ENCODE measurements at places on chromosomes 4 and X. TPM values are rescaled to one million over a fixed set of nuclear protein-coding genes. Genes with fewer than 3 reads are reported as not detected.

DNA sequence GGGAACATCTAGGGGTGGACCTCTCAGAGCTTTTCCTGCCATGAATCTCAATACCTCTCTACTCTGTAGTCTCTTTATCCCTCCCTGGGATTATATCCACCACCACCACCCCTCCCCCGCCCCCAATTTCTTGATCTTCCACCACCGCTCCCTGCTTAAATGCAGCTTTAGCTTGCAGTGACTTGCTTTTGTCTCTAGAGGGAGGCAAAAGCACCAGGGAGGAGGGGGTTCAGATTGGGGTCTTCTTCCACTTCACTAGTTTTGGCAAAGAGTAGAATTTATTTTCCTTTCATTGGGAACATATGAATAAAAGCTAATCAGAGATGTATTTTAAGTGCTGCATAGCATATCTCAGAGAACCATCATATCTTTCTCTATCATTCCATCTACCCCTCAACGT, 5.5 kb downstream of the ARHGAP36 start:
- DNase-seq = no peak

GRCh38 chr4:88995874-88996273, 61.1 kb downstream of the FAM13A start:
- DNase-seq = no peak

DNA sequence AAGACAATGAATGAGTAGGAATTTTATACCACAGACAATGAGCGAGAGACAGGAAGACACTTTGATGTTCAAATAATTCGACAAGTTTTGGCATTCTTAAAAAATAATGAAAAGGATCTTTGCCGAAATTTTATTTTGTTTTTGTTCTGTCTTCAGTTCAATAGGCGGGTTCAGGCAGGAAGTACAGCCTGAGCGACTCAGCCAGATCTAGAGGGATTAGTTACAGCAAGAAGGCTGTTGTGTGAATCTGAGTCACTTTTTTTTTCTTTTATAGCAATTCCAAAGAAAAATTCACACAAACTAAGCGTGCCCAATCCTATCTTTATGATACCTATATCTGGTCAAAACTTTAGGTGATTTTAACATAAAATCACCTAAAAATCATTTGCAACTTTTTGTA, 505.4 kb upstream of the FAM241A start:
- DNase-seq = no peak

DNA sequence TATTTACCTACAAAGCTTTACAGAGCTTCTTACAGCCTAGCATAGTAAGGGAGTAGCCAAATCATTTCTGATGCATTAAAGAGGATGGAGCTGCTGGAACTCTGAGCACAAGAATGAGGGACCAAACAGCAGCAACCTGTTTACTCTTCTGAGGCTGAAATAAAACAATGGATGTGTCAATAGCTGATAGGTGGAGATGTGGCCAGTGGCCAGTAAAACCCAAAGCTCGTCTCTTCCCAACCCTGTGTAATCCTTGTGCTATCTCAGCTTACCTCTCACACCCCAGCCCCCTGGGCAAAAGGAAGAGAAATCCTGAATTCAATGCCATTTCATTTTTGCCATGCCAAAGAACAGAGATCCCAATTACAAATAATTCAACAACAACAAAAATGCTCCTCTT, 446.7 kb upstream of the SMIM31 start:
- DNase-seq = no peak

GRCh38 chr4:48909697-48910096, 3.1 kb upstream of the OCIAD2 start:
- DNase-seq = no peak

- DNase-seq = no peak
These were observed 1.6 kb downstream of the PAPSS1 start for GRCh38 chr4:107718351-107718965.

DNA sequence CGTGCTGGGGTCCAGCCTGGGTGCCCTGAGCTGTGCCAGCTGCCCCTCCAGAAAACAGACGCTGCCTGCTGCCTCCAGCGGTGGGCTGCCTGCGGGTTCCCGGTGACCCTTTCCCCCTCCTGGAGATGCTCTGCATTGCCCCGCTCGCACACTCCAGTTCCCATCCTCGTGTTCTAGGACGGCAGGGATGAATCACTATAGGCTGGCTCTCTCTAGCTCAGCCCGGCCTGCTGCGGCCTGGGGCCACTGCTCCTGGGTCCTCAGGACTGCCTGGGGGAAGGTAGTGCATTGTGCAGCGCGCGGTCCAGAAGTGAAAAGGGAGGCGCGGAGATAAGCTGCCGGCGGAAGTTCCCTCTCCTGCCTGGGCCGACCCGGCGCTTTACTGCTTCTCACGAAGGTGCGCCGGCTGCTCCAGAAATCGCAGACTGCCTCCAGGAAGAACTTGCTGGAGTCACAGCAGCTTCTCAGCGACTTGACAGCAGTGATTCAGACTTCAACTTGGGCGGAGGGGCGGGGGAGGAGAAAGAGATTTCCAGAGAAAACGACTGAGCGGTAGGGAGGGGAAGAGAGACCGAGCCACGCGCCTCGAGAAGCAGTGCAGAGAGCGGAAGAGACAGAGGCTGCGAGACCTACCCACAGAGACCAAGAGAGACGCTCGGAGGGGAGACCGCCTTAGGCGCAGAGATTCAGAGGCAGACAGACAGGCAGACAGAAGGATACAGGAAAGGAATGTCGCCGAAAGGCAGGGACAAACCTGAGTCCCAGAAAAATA, 6.7 kb upstream of the MSX1 start:
- no peak for DNase-seq

- no peak for DNase-seq
These were observed 77.5 kb downstream of the MAGED4 start for GRCh38 chrX:52262195-52262546.

GRCh38 chr4:182213004-182213403, 30.2 kb upstream of the TENM3 start:
- DNase-seq = no peak

DNA sequence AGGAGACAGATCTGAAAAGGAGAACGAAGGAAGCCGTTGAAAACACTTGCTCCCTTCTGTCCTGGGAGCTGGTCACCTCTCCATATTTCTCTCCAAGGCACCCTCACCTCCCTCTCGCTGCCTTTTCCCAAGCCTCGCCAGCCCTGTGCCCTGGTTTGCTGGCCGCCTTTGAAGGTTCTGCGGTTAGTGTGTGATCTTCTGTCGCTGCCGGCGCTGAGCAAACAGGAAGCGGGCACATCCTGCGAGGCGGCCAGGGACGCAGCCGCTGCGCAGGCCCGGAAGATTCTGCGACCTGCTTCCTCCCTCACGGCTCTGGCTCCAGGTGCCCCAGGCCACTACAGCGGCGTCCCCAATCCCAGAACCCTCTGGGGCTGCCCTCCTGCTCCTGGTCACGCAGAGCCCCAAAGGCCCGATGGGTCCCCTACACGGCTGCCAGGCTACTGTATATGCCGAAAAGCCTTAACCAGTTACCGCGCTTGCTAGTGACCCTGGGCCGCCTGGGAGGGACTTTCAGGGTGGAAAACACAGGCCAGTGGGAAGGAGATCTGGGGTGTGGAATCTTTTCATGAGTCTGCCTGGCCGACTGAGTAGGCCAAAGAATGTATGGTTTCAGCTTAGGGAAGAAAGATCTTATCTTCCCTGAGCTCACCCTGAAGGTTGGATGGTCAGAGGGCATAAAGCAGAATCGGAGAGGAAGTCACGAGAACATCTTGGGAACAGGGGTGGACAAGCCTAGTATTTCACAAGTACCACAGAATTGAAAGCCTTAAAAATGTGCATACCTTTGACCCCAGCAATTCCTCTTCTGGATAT, 2.3 kb upstream of the SASH3 start:
- DNase-seq = peak; percentile 64

GRCh38 chrX:154058214-154058997, 38.7 kb upstream of the IRAK1 start:
- DNase-seq = no peak

GRCh38 chrX:7146020-7146702, 1.4 kb upstream of the STS start:
- DNase-seq = no peak

GRCh38 chr4:76485450-76485849, 50.4 kb downstream of the SHROOM3 start:
- DNase-seq = peak; percentile 65

GRCh38 chrX:66046612-66047235, 6.8 kb upstream of the VSIG4 start:
- DNase-seq = no peak

- peak; percentile 70 for DNase-seq
These were observed 286.2 kb upstream of the TET2 start for GRCh38 chr4:104860238-104861123.

GRCh38 chr4:22676063-22676462, 16.7 kb upstream of the GBA3 start:
- DNase-seq = no peak

DNA sequence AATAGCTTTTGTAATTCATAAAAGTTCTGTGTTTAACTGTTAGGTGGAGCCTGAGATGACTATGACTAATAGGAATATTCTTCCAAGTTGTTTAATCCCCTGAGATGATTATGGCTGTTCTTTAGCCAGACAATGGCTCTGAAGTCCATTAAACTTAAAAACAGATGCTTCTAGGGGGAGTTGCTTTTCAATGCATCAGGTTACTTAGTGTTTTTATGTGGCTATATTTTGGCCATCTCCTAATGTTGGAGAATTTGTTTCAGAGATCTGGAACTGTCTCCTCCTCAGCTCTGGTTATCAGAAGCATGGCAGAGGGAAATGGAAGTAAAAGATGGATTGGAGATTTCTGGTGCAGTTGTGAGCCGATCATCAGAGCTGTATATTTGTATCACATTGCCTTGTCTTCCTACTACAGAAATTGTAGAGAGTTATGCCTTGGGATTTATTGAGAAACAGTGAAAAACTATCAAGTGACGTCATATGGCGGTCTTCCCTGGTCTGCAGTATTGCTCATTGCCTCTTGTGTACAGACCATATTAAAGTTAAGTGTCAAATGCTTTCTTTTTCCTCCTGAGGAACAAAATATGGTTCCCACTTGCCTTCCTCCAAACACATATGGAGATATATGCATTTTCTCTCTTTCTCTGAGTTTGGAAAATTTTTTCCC, 29.8 kb downstream of the SGMS2 start:
- no peak for DNase-seq

- DNase-seq = no peak
These were observed 11.7 kb downstream of the BBS12 start for GRCh38 chr4:122744229-122744628.

GRCh38 chr4:40782876-40783275, 33.1 kb downstream of the NSUN7 start:
- DNase-seq = no peak

DNA sequence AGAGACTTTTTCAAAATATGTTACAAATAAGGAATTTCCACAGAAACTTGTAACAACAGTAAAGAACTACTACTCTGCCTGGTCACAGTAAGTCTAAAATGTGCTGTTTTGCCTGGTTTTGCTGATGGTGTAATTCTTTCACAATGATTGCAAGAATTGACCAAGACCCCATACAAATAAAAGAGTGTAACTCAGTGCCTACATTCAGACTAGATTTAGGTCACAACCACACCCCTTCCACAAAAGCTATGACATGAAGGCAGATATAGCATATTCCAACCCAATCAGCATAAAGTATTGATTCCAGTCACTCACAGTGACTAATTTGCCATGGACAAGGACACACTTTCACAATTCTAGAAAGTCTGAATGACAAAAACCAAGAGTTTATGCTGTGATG, 53.7 kb upstream of the TMPRSS11F start:
- DNase-seq = no peak

DNA sequence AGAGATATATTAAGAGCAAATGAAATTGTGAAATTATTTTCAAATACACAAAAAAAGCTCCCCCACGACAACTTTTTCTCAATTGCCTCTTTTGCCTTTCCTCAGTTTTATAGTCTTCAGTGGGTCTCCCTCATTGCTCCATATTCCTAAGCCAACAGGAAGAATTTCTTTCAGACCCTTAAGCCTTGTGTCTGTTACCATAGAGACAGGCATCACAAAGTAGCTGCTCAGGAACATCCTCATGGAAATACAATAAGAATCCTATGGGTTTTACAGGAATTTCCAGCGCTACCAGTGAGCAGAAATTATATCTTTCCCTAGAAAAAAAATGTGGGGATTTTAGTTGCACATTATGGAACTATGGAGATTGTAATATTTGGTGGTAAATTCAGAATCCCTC, 121.9 kb upstream of the DMD start:
- no peak for DNase-seq

- peak; percentile 76 for DNase-seq
These were observed 61.3 kb downstream of the HS3ST1 start for GRCh38 chr4:11367371-11367770.

DNA sequence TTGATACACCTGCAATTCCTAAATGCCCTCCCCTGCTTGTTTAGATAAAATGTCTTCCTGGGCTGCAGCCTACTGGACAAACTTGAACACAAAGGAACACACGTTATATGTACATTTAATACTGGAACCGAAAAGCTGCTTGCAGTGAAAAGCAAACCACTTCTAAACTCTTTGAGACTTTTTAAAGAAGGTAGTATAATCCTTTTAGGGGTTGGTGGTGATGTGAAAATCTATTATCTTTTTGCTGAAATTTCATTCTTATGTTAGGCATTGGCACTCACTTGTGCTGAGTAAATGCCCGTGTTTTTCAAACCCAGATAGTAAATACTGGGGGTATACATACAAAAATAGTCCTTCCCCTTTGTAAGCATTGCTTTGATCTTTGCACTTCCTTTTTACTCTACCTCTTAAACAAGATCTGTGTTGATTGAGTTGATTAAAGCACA, 2.2 kb downstream of the NFKB1 start:
- DNase-seq = no peak

GRCh38 chr4:114907568-114907967, 205.9 kb downstream of the NDST4 start:
- DNase-seq = no peak

- peak; percentile 59 for DNase-seq
These were observed 350.8 kb upstream of the KLF3 start for GRCh38 chr4:38313175-38313574.

- DNase-seq = no peak
These were observed 139.7 kb upstream of the SPRY1 start for GRCh38 chr4:123256901-123257300.

DNA sequence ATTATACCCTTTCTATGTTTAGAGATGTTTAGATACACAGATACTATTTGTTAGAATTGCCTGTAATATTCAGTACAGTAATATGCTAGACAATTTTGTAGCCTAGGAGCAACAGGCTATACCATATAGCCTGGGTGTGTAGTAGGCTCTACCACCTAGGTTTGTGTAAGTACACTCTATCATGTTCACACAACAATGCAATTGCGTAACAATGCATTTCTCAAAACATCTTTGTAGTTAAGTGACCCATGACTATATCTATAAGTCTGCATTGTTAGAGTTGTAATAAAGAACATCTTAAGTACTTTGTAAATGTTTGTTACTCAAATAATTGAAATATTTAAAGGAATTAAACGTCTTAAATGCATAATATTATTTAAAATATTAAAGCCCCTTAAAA, 379.3 kb downstream of the PPP3CA start:
- DNase-seq = no peak

- DNase-seq = no peak
These were observed 79.1 kb downstream of the CLCN4 start for GRCh38 chrX:10235851-10236250.

- no peak for DNase-seq
These were observed 14.8 kb upstream of the CXCR3 start for GRCh38 chrX:71632923-71633657.

GRCh38 chr4:101282076-101282844, 65.1 kb downstream of the PPP3CA start:
- no peak for DNase-seq

Gene MED12
- 43.2 TPM for total RNA-seq

Gene SLC25A43
- 4.3 TPM for total RNA-seq

Gene CXorf65
- not detected for total RNA-seq

Gene NELFA
- total RNA-seq = 34.2 TPM

Gene DUX4
- not detected for total RNA-seq

Gene FGA
- 20.9 TPM for total RNA-seq

Gene CXorf49
- not detected for total RNA-seq

Gene CCSER1
- 5.4 TPM for total RNA-seq

Gene SHOX
- total RNA-seq = not detected
